ENCODE measurements at places on chromosomes 6 and 20. TPM values are rescaled to one million over a fixed set of nuclear protein-coding genes. Genes with fewer than 3 reads are reported as not detected.

DNA sequence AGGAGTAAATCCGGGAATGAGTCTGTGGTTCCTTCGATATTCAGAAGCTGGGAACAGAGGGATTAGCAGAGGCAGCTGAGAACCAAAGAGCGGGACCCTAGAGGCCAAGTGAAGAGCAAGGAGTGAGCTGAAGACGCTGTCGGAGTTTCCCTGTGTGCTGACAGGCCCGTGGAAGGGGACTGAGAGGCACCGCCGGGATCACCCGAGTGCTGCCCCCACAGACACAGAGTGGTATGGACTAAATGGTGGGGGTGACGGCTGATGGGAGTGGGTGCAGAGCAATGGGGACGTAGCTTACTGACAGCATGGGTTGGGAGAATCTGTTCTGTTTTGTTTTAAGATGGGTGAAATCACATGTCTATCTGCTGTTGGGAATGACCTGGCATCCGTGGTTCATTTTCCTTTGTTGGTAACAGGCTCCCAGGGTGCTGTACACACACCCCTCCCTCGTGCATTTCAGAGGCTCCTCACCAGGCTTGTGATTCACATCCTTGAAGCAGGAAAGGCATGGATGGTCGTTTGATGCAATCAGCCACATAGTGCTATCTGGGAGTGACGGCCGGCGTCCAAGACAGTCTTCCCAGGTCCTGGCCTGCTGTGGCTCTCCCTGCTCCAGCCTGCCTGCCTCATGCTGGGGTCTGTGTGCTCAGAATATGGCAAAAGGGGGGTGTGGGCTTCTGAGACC is 97.4 kb downstream of the THBS2 start:
- peak; percentile 16 for DNase-seq

VEGFA gene
- total RNA-seq, result 352 TPM

DNA sequence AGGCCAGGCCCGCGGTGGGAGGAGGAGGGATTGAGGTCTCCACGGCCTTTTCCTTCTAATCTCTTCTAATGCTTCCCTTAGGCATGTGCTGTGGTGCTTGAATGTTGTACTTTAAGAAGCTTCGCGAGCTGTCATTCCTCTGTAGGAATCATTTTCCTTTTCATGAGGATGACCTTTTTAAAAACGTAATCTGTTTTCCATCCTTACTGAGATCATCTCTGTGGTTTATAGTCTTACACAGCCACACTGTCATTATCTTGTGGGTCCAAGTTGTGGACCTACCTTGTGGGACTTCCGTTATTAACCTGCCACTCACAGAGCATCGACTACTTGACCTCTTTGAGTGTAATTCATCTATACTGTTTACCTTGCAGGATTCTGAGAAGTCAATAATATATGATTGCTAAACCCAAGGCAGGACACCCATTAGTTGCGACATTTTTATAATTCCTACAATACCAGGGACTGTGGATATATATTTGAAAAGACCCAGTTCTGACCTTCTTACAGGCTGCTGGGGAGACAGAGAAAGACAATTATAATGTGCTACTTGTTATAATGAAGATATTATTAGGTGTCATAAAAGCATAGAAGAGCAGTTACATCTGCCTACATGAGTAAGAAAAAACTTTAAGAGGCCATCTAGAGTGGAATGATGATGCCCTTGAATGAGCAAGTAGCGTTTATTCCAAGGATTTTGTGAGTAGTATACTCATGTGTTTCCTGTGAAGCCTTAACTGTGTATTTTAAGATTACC is 842 bp downstream of the SLC25A27 start:
- no peak for DNase-seq

- DNase-seq, result no peak
Observed at GRCh38 chr6:54308986-54309315, 710 bp downstream of the TINAG start.

DNA sequence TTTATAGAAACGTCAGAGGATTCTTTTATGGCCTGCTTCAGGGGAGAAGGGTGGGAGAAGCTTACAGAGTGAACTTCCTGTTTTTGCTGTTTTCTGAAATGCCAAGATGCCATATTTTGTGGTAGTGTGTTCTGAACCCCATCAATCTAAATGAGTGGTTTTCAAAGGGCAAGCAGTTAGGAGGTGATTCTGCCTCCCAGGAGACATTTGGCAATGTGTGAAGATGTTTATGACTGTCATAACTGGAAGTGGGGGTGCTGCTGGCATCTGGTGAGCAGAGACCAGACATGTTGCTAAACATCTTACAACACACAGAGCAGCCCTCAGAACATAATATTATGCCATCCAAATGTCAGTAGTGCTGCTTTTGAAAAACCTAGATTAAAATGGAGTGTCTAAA is 6.0 kb upstream of the PRL start:
- DNase-seq, result no peak

GRCh38 chr6:154930451-154930851 is 64.7 kb upstream of the TIAM2 start:
- no peak for DNase-seq

GRCh38 chr6:75528423-75528822 is 34.8 kb upstream of the FILIP1 start:
- DNase-seq, result no peak

DNA sequence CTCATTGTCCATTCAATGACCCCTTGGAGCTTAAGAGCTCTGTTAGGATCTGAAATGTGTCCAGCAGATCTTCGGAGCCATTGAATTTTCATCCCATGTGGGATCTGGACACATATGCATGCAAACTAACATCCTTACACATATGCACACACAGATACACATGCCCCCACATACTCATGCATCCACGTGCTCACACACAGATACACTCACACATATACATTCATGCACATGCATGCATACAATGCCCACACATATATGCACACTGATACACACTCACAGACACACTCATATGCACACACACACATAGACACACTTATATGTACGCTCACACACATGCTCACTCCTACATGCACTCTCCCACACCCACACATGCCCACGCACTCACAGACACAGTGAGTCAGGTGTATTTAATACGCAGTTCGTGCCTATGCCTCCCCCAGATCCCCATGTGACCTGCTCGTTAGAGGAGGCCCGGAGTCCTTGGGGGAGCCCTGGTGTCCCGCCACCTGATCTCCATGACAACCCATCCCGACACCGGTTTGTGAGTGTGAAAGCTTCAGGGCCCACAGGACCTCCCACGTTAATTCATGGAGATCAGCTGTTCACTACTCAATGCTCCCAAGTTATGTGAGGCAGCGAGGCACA is 121.9 kb upstream of the SULF2 start:
- DNase-seq, result no peak

DNA sequence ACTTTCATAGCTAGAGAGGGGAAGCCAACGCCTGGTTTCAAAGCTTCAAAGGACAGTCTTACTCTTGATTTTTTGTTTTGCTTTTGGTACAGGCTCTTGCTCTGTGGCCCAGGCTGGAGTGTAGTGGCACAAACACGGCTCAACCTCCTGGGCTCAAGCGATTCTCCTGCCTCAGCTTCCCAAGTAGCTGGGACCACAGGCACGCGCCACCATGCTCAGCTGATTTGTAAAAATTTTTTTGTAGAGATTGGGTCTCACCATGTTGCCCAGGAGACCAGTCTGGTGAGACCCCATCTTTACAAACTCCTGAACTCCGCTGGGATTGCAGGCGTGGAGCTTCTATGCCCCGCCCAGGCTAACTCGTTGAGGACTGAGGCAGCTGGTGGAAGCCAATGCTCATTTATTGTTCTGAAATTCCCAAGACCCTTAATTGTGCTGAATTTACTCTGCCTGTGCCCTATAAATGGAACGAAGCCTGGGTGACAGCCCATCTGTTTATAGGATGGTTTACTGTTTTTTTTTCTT is 18.0 kb downstream of the SRSF3 start:
- DNase-seq, result no peak

PLN gene
- total RNA-seq, result 52.7 TPM

DNA sequence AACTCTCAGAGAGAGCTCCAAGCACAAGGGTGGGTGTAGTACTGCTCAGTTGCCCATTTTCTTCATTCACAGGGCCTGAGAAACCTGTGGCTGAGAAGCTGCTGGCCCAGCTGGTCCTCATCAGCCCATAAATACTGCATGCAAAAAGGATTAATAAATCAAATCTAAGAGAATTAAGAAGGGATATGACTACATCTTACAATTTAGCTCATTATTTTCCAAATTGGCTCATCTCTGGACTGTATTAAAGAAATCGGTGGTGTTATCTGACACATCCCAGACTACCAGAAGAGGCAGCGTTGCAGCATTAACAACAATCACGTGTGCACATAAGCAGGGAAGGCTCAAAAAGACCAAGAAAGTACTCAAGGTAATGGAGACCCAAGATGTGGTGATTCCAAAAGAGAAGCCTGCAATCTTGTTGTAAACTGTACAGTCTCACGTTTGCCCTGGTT is 90.7 kb downstream of the CD24 start:
- peak; percentile 53 for DNase-seq

GRCh38 chr20:33606118-33606771 is 55.9 kb upstream of the C20orf144 start:
- no peak for DNase-seq

DNA sequence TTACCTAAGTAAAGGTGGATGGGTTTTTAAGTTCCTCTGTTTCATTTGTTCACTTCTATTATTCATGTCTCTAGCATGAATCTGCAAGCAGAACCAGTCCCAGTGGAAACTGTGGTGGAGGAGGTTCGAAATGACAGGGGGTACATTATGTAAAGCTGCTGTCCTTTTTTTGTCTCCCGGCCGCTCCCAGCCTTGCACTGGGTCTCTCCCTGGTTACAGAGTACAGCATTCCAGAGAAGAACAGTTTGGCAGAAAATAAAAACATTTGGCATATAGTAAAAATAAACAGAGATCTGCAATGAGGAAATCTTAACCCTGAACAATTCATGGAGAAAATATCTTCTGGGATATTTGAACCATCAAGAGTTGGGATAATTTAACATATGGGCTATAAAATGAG is 34.6 kb upstream of the TAGAP start:
- no peak for DNase-seq

GRCh38 chr20:36663031-36663430 is 17.0 kb upstream of the SLA2 start:
- DNase-seq, result no peak

- no peak for DNase-seq
Observed at GRCh38 chr6:32247401-32247800, 23.5 kb upstream of the NOTCH4 start.

FAM83C gene
- not detected for total RNA-seq
